ENCODE measurements at places on chromosomes 6 and 20.

DNA sequence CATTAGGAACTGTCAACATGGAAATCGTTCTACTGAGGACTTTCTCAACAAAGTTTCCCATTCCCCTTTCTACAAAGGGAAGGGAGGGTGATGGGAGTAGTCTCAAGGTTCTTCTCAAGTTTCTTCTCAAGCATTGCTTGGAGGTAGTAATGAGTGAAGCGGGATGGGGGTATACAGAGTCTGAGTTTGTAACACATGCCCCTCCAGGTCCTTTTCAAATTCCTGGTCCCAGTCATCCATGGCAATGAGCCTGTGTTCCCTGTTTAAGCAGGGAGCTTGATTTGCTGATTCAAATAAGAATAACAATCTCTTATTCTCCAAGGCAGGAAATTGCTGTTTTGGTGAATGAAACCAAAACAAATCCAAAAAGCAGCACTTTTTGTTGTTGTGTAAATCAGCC is 45.5 kb downstream of the MYLK4 start:
- DNase-seq, result no peak

DNA sequence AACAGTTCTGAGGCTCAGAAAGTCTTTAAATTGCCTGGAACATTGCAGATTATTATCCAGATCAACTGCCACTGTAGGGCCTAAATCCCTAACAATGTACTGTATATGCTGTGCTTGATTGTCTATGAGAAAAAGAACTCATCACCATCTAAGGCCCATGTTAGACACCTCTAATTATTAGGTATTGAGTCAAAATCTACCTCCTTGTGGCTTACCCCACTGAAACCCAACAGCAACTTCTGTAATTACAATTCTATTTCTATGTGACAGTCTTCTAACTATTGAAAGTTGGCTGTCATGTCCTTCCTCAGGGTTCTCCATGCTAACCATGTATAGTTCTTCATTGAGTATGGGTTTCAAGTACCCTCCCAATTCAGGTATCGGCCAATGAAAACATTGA is 13.9 kb downstream of the MCM9 start:
- DNase-seq, result no peak

- DNase-seq, result no peak
These were observed 43.6 kb upstream of the FUCA2 start for GRCh38 chr6:143555071-143555492.

GRCh38 chr6:30998785-30999184 is 11.5 kb upstream of the MUC22 start:
- DNase-seq, result no peak

- no peak for DNase-seq
These were observed 195.3 kb downstream of the SYNE1 start for GRCh38 chr6:152441902-152442301.

- DNase-seq, result no peak
These were observed 18.8 kb upstream of the SIRPA start for GRCh38 chr20:1876217-1876921.

- no peak for DNase-seq
These were observed 67.4 kb upstream of the C20orf144 start for GRCh38 chr20:33594743-33595142.

DNA sequence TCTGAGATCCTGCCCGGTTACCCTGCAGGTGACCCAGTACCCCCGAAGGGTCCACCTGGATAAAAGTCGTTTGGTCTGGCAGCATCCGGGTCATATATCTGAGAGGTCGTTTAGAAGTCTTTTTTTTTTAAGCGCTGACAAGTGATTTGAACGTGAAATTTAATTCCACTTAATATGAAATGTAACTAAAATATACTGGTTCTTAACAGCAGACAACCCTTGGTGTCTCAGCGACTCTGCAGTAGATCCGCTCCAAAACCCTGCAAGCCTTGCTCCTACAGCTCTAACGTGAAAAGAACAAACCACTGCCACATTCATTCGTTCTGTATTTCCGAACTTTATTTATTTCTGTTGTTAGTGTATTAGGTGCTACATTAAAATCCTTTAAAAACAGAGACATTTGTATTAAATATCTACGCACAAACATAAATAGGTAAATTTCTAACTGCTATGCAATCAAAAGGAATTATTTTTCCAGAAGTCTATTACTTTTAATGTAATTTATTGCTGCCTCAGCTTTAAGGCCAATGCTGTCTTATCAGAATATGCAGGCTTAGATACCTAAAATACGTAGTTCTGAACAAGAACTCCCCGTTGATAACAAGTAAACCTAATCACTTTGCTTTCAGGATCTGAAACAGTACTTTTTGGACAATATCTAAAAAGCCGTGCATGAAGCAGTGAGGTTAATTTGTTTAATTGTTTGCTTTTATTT is 33.5 kb upstream of the TCF21 start:
- DNase-seq, result no peak

GRCh38 chr6:72283571-72283970 is 338.3 kb upstream of the KCNQ5 start:
- no peak for DNase-seq

- no peak for DNase-seq
These were observed 184.7 kb downstream of the GJA1 start for GRCh38 chr6:121619987-121620740.

DNA sequence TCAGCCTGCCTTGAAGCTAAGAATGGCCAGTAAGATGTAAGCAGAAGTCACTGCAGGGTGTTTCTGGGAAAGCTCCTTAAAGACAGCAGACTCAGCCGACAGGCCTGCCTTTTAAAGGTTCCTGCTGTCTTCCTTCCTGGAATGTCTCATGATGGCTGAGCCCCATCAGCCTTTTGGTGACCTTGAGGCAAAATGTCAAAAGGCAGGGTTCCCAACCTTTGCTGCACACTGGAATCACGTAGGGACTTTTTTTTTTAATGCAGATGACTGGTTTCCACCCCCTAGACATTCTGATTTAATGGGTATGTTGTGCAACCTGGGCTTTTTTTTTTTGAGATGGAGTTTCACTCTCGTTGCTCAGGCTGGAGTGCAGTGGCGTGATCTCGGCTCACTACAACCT is 11.6 kb downstream of the MDGA1 start:
- DNase-seq, result no peak

- no peak for DNase-seq
These were observed 488.8 kb downstream of the TENT5A start for GRCh38 chr6:81263531-81264168.

DNA sequence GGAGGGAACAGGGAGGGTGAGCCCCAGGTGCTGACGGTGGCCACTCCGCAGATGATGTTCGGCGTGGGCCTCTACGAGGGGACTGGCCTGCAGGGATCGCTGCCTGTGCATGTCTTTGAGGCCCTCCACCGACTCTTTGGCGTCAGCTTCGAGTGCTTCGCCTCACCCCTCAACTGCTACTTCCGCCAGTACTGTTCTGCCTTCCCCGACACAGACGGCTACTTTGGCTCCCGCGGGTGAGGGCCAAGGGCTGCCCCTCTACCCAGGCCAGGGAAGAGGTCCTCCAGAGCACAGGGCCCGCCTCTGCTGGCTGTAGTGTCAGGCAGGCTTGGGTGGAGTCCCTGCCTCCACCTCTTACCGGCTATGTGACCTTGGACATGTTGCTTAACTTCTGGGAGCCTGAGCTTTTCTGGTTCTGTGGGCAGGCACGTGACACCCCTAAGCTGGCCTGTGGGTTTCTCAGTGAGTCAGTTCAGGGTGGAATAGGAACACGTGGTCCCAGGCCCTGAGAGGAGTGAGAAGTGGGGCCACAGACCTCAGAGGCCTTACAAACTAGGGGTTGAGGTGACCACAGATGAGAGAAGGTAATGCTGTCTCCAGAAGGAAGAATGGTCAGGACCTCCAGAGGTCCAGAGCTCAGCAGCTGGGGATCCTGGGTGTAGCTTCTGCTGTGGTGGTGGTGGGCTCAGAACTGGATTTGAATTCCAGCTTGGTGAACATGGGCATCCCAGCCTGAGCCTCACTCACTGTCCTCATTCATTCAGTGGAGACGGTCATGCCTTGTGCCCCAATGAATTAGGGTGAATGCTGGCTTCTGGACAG is 11.9 kb downstream of the PCIF1 start:
- DNase-seq, result no peak

GRCh38 chr6:37992749-37993148 is 173.2 kb downstream of the ZFAND3 start:
- no peak for DNase-seq

- no peak for DNase-seq
These were observed 94.7 kb upstream of the PLCB4 start for GRCh38 chr20:8974009-8974708.

GRCh38 chr6:147103694-147104093 is 100.5 kb upstream of the STXBP5 start:
- DNase-seq, result no peak

DNA sequence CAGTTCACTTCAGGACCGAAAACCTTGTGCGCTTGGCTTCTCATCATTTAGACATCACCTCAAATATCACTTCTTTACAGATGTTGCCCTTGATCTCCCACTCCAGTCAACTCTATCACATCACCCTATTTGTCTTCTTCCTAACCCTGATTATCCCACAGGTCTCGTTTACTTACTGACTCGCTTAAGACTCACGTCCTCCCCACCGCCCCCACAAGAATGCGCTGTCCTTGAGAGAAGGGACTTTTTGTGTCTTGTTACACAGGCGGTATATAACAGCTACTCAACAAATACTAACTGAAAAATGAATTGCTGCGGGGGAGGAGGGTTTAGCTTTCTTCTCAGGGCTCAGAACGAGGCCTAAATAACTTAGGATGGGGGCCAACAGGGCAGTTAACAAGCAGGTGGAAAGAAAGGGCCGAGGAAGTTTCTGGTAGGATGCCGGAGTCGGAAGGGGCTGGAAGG is 527 bp downstream of the TOMM34 start:
- DNase-seq, result no peak

- DNase-seq, result no peak
These were observed 94.7 kb downstream of the HUS1B start for GRCh38 chr6:562052-562676.
